HCT116 (cell line): ENCODE measurements at places on chromosomes 6 and 20.

- DNase-seq = no peak
Measured at GRCh38 chr20:46122071-46122470, 4.0 kb downstream of the CD40 start.

DNA sequence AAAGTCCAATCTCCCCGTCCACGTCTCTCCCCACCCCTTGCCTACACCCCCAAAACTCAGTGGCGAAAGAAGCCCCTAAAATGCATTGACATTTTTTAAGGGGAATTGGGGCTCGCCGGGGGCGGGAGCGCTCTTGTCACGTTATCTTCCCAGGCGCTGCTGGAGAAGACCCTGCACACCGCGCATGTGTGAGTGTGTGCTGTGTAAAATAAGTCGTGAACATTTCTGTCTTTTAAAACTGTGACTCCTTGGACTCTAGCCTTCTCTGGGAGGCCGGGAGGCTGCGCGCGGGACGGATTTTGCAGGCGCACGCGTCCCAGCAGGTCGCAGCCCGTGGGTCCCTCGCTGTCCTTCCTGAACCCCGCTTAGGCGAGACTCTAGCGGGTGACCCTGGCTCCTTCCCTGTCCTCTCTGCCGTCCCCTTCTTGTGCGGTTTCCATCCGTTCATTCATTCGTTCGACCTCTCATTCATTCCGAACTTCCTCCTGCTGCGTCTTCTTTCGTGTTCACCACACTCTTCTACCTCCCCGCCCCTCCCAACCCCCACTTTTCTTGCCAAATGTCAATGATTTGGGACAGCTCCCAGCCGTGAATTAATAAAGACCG, 2.2 kb downstream of the NRN1 start:
- DNase-seq = no peak

- DNase-seq = no peak
Measured at GRCh38 chr6:81865712-81866111, 113.2 kb upstream of the TENT5A start.

- no peak for DNase-seq
Measured at GRCh38 chr20:1858871-1859270, 36.3 kb upstream of the SIRPA start.

- no peak for DNase-seq
Measured at GRCh38 chr6:150922137-150922536, 56.6 kb downstream of the MTHFD1L start.

GRCh38 chr20:57156011-57156729, 110.3 kb downstream of the BMP7 start:
- no peak for DNase-seq

DNA sequence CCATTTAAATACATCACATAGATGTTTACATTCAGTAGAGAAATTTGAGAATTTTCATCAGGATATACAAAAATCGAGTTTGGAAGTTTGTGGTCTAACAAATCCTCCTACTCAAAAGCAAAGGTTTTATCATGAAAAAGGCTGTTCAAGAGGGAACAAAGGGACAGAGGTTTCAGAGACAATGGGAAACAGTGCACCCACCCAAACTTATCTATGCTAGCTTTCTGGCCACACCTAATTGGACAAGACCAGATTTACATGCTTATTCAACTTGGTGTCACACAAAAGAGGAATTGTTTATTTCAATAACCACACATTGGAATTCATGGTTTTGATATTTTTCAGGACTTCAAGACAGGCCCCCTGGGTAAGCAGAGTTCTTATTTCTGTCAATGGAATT, 28.4 kb upstream of the RSPO3 start:
- no peak for DNase-seq

DNA sequence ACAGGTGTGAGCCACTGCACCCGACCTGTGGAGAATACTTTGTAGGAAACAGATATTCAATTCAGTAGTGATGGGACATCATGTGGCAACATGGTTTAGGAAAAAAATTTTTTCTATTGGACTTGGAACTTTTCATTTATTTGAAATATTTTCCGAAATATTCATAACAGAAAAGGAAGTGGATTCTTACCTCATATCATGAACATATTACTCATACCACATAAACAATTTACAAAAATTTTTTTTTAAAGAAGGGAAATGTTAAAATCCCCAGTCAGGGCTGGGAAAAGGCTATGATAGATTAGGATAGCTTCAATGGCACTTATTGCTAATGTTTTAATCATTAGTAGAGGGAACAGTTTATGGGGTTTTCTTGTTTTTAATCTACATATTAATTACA, 6.8 kb upstream of the ALDH8A1 start:
- no peak for DNase-seq

DNA sequence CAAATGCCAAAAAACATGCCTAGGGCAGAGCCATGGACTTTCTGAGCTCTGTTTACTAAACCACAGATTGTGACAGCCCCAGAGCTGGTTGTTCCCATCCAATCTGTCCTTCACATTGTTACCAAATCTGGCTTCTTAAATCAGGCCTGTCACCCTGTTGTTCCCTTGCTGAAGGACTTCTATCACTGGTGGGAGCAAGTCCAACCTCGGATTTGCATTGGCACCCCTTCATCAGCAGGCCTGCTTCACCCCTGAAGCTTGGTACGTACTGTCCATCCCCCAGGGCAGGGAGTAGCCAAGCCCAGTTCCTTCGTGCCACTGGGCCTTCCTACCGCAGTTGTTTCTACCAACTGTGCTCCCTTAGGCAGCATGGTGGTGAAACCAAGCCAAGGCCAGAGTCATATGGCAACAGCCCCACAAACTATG, 357.3 kb upstream of the JARID2 start:
- DNase-seq = no peak

DNA sequence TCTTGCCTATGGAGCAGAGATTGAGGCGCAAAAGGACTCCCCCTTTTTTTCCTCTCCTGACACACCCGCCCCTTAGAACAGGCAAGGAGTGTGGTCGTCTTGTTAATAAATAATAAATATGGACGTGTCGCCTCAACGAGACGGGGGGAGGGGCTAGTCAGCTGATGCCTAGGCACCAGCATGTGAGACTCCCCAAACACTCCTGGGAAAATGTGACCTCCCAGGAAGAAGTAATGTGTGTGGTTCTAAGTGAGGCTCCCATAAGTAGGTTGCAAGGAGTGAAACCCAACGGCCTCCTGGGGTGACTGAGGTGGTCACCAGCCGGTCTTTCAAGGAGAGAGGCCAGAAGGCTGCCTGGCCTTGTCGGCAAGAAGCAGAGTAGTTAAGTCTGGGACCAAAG, 1.1 kb upstream of the FAXC start:
- no peak for DNase-seq

- DNase-seq = no peak
Measured at GRCh38 chr6:100731411-100731810, 149.7 kb downstream of the ASCC3 start.

DNA sequence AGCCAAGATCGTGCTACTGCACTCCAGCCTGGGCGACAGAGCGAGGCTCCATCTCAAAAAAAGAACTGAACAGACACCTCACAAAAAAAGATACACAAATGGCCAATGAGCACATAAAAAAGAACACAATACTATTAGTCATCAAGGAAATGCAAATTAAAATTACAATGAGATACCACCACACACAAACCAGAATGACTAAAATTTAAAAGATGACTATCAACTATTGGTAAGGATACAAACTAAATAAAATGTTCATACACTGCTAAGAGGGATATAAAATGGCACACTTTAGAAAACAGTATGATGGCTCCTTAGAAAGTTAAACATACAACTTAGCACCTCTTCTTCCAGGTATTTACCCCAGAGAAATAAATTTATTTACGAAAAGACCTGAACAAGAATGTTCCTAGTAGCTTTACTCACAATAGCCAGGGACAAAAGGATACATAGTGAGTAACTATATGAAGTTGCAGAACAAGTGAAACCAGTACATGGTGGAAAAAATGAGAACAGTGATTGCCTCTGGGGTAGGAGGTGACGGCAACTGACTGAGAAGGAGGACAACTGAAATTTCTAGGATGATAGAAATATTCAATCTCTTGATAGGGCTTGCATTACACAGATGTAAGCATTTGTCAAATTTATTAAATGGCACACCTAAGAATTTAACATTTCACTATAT, 53.2 kb downstream of the FAM8A1 start:
- no peak for DNase-seq

DNA sequence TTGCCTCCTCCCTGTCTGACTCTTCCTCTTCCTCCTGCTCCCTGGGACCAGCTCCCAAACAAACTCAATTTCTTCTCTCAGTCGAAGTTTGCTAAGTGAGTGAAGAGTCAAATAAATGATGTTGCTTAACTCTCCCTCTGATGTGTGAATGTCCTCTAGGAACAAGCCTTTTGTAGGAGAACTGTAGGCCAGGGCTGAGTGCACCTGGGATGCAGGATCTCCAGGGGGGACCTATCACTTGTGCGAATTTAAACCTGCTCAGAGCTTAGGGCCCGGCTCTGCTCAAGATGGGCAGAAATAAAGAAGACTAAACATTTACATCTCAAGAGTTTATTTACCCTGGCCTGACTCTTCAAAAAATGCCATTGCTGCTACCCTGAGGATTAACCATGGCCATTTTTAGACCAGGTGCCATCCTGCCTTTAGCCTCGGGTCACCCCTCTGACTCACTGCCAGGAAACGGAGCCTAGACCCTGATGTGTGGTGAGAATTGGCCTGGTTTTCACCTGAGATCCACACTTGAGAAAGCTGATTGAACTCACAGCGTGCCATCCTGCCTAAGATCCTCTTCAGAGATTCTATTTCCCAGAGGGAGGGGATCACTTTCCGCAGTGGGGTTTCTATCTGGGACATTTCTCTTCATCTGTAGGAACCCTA, 63.6 kb upstream of the CD93 start:
- DNase-seq = no peak

DNA sequence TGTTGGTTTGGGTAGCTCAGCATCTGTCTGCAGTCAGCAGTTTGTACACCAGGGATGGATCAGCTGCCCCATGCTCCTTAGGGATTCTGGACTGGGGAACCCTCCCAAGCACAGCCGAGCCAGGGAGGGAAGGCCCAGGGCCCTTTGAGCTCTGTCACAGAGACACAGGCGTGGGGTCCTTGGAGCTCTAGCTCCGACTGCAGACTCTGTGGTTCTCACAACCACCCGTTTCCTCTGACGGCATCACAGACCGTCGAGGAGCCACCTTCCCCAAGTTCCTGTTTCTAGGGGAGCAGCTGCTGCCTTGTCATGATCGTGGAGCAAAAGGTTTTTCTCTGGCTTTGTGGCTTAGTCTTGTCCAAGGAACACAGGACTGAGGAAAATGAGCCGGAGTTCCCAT, at the start of gene SLA2:
SLA2 (minus strand) TSS at position 199 of the 400 bp plus-strand sequence. CDS start 4,861 bp downstream, outside the sequence.
- no peak for DNase-seq

DNA sequence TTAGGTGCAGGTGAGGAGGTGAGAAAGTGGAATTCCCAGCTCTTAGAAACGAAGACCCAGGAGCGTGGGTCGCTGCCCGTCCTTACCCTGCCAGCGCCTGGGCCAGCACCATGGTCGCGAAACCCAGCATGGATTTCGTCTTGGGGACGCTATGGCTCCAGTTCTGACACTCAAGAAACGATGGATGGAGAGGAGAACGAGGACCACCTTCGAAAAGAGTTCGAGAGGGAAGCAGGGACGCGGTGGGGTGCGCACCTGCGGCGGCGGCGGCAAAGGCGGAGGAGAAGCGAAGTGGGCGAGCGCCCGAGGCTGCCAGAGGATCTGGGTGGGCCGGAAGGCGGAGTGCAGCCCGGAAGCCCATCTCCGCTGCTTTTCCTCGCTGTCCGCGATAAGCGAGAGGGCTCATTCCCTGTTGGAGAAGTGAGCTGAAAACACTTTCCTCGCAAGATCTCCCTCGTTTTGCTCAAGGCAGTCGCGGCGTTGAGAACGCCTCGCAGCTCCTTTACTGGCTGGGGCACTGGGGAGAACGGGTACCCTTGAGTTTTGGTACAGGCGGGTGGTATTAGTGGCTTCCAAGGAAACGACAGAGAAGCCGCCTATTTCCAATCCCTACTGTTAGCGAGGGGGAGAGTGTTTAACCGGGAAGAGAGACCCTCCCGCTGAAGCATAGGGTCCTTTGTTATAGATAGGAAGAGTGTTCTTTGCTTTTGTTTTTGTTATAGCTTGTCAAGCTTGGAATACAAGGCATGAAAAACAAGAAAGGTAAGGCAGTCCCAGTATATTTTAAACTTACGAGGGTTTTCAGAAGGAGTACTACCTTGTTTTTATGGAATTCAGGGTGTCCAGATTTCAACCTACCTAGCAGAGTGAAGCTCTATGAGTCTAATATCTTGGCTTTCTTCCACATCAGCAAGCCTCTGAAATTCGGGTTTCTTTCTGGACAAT, 109.5 kb downstream of the TRIM27 start:
- no peak for DNase-seq

DNA sequence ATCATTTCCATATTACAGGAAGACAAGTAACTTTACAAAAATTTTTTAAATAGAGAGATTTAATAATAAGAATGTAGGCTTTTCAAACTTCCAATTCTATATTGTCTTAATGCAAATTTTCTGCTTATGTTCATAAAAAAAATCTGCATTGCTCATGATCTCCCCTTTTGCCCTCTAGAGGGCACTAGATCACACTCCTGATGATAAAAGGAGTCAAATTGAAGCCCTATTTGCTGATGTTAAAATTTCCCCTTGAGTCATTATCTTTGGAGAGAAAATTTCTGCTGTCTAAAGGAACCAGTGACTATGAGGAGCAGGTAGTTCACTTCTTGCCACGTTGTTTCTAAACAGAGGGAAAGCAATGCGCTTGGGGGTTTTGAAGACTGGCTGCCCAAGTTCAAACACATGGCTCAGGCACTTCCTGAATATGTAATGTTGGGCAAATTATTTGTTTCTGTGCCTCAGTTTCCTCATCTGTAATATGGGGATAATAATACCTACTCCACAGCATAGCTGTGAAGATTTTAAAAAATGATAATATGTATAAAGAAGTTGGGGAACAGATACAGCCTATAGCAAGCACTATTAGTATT, 874.2 kb downstream of the TFAP2A start:
- DNase-seq = peak; percentile 47

- no peak for DNase-seq
Measured at GRCh38 chr20:48758206-48758820, 69.5 kb downstream of the PREX1 start.

- DNase-seq = no peak
Measured at GRCh38 chr6:71420693-71421328, 132.2 kb downstream of the OGFRL1 start.

DNA sequence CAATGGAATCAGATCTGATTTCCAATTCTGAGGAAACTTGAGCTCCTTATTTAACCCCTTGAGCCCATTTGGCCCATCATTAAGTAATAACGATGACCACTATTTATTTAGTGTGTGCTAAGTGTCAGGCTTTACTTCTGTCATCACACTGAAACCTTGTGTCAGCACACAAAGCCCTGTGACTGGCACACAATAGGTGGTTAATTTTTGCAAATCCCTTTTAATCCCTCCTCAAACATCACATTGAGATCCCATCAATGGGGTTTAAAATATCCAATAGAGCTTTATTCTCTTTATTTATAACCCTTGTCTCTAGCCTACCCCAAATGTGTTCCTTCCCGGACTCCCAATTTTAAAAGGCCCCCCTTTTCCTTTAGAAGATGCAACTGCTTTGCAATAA, 656.8 kb upstream of the CHD6 start:
- no peak for DNase-seq

GRCh38 chr6:744666-745353, 51.9 kb upstream of the EXOC2 start:
- no peak for DNase-seq

- DNase-seq = peak; percentile 6
Measured at GRCh38 chr6:102114402-102114801, 720.9 kb downstream of the GRIK2 start.

GRCh38 chr6:73969971-73970970, 274.3 kb downstream of the CD109 start:
- peak; percentile 74 for DNase-seq
